Keratinocyte (primary cell): ENCODE measurements at places on chromosomes 4 and X. TPM values are rescaled to one million over a fixed set of nuclear protein-coding genes. Genes with fewer than 3 reads are reported as not detected.
A peak's percentile ranks its signal among the peaks of the same experiment; 100 is the strongest.

The STK32B gene
- 1.4 to 6.7 TPM (median 3.4 TPM) in 3 replicates for polyA plus RNA-seq

The NAP1L3 gene
- polyA plus RNA-seq, result 0.44 to 0.61 TPM (median 0.55 TPM) in 3 replicates

The CT45A5 gene
- polyA plus RNA-seq, result not detected in 3 replicates

The GPM6B gene
- 0.09 to 0.35 TPM (median 0.26 TPM) in 3 replicates for polyA plus RNA-seq

GRCh38 chr4:72205298-72205697 is 173.5 kb downstream of the NPFFR2 start:
- H3K4me1 ChIP-seq, result peaks cover 3% of the 10 kb centered on the region
- no peak for DNase-seq
- no peaks in the 10 kb centered on the region for H3K27me3 ChIP-seq
- H3K36me3 ChIP-seq, result no peaks in the 10 kb centered on the region
- no peak overlapping the region for H3K27ac ChIP-seq
- H3K4me3 ChIP-seq, result no peak overlapping the region

GRCh38 chr4:168527560-168527959 is 30.7 kb downstream of the PALLD start:
- no peak overlapping the region for H3K27ac ChIP-seq
- no peak overlapping the region for H3K4me3 ChIP-seq
- H3K36me3 ChIP-seq, result no peaks in the 10 kb centered on the region
- no peaks in the 10 kb centered on the region for H3K27me3 ChIP-seq
- peaks cover 3% of the 10 kb centered on the region for H3K4me1 ChIP-seq

GRCh38 chr4:43776371-43776770 is 672.2 kb downstream of the KCTD8 start:
- no peaks in the 10 kb centered on the region for H3K36me3 ChIP-seq
- no peak for DNase-seq
- H3K4me1 ChIP-seq, result no peaks in the 10 kb centered on the region
- H3K4me3 ChIP-seq, result no peak overlapping the region
- H3K27me3 ChIP-seq, result no peaks in the 10 kb centered on the region

- H3K27ac ChIP-seq, result no peak overlapping the region
- peaks cover 3% of the 10 kb centered on the region for H3K4me1 ChIP-seq
- no peak overlapping the region for H3K4me3 ChIP-seq
- DNase-seq, result no peak
- H3K27me3 ChIP-seq, result no peaks in the 10 kb centered on the region
Measured at GRCh38 chr4:78876568-78877320, 62.5 kb downstream of the PAQR3 start.

DNA sequence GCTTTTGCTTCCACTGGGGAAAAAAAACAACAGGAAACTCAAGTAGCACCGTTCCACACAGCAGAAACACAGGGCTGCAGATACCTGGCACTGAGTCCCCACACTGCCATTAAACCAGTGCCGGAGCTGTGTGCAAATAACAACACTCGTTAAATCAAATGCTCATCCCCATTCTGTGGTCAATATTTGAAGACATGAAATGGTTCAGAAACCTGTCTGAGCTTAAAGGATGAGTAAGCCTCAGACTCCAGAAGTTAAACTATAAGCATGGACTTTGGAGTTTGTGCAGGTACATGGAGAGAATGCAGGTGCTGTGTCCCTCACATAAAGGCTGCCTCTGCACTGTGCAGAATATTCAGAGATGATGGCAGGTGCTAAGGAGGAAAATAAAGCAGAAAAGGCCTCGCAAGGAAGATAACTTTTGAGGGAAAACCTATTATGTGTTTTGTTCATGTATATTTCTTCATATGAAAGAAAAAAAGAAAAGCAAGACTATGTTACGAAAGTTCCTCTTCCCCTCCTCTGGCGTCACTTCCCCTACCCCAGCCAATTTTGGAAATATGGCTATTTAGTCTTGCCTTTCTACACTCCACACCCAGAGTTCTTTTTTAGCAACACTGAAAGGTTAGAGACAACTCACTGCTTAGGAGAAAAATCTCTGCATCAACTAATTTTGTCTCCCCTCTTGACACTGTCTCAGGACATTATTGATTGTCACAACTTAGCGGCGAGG is 4.6 kb downstream of the MPP1 start:
- no peak overlapping the region for H3K4me3 ChIP-seq
- peaks cover 4% of the 10 kb centered on the region for H3K4me1 ChIP-seq
- no peaks in the 10 kb centered on the region for H3K27me3 ChIP-seq
- H3K36me3 ChIP-seq, result no peaks in the 10 kb centered on the region
- no peak for DNase-seq
- no peak overlapping the region for H3K27ac ChIP-seq

DNA sequence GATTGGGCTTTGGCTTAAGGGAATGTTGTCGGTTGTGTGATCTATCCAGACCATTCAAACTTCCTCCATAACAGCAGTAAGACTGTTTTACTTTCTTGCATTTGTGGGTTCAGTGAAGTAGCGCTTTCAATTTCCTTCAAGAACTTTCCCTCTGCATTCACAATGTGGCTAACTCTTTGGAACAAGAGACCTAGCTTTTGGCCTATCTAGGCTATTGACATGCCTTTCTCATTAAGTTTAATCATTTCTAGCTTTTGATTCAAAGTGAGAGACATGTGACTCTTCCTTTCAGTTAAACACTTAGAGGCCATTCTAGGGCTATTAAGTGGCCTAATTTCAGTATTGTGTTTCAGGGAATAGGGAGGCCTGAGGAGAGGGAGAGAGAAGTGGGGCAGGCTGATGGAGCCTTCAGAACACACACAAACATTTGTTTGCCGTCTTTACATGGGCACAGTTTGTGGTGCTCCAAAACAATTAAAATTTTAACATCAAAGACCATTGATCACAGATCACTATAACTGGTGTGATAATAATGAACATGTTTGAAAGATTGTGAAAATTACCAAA is 34.1 kb downstream of the ADH5 start:
- H3K36me3 ChIP-seq, result peaks cover 15% of the 10 kb centered on the region
- H3K27me3 ChIP-seq, result no peaks in the 10 kb centered on the region

DNA sequence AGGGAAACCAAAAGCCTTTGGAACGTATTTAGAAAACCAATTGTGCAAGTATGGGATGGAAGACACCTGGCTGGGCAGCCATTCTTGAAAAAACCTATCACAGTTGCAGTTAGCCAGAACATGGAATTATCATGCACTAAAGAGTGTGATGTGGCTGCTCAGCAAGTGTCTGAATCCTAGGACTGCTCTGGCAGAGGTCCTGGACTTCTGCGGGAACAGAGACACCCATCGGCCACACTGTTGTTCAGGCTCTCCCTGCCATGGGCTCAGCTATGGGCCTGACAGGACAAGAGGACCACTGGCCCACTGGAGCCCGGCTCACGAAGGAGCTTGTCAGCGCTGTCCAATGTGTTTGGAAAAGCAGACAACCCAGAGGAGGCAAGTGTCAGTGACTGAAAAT is 115.7 kb upstream of the GPC4 start:
- H3K27me3 ChIP-seq, result no peaks in the 10 kb centered on the region
- no peak for DNase-seq
- no peak overlapping the region for H3K4me3 ChIP-seq

DNA sequence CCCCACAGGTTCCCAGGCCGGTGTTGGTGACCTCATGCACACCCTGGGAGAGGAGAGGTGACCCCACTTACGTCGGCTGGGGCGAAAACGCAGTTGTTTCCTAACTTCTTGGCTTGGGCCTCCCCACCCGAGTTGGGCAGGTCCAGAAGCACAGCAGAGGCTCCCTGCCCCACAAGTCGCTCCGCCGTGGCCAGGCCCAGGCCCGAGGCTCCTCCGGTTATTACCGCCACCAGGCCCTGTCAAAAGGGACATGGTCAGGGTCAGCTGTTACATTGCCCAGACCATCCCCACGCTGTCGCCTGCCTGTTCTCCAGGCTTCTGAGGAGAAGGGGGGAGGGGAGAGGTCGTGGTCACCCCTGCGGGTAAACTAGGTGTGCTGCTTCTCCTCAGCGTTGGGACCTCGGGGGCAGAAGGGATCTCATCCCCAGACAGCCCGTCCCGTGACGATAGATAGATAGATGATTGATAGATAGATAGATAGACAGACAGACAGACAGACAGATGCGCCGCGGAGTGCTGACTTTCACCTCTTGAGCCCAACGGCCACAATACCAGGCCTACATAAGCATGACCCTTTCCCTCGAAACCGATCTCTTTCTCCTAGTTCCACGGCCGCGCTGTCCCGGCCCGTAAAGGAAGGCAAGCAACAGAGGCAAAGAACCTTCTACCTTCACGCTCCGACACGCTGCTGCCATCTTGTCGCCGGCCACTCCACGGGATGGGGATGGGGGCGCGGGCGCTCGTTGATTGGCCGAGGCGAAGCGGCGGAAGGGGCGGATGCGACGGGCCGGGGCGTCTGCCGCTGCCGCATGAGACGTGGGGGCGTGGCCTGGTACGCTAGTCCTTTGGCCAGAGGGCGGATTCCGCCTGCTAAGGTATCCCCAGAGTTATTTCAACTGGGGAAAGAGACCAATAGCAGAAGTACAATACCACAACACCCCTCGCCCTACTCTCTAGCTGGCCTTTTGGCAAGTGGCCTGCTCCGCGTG is at the start of gene HSD17B10:
Gene HSD17B10, minus strand, starts transcription at position 720 of the 989 bp plus-strand sequence. Its CDS starts 25 bp downstream, at position 695.
- peak within 1 kb of the TSS; percentile 58 for H3K27ac ChIP-seq
- H3K27me3 ChIP-seq, result no peaks in the 10 kb centered on the region
- peaks cover 4% of the 10 kb centered on the region for H3K4me1 ChIP-seq
- H3K4me3 ChIP-seq, result peak within 1 kb of the TSS; percentile 74
